ENCODE measurements at places on chromosomes 1 and 21.
A peak's percentile ranks its signal among the peaks of the same experiment; 100 is the strongest.

GRCh38 chr1:34970220-34970735 lies 14.9 kb downstream of the TMEM35B start:
- no peak for DNase-seq

DNA sequence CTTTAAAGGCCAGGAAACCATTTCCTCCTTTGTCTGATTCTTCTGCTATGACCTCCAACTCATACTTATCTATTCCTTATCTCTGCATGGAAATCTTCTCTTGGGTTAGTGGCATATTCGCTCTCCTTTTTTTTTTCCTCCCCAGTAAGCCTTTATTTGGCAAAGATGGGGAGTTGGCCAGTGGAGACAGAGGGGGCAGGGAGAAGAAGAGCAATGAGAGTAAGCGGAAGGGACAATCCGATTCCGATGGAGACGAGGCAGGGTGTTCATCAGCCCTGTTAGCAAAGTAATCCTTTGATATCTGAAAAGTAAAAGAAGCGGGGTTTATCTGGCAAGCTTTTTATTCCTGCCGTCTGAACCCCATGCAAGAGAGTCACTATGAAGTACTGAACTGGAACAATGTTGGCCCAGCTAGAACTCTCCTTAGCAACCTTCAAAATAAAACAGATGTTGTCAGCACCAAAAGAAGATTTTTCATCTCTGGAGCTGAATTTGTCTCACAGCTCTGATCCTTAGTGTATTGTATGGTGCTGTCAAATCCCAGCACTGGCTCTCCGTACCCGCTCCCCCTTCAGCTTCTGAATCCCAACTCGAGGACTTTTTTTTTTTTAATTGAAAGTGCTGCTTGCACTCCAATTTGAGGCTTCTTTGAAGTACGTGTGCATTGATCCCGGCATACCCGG lies 40.9 kb downstream of the PTGFRN start:
- DNase-seq = no peak

GRCh38 chr1:53799141-53799540 lies 39.0 kb downstream of the NDC1 start:
- DNase-seq = peak; percentile 13

DNA sequence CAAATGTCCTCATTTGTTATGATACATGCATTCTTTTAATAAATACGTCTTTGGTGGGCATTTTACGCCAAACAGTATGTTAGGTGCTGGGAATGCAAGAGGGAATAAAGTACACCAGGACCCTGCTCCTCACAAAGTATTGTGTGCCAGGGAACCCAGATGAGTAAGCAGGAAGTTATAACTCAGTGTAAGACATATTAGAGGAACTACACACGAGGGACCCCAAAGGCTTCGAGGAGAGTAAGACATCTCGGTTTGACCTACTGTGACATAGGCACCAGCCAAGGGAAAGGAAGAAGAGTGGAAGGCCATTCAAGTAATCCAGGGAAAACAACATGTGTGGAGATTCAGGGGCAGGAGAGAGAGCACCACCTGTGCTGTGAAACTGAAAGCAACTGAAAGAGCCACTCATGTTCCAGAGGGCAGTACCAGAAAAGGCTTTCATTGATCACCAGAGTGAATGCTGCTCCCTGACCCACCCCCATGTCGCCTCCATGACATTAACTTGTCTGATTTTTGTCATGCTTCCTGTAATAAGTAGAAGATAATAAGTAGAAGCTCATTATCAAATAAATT lies 542.5 kb upstream of the PKN2 start:
- no peak for DNase-seq

DNA sequence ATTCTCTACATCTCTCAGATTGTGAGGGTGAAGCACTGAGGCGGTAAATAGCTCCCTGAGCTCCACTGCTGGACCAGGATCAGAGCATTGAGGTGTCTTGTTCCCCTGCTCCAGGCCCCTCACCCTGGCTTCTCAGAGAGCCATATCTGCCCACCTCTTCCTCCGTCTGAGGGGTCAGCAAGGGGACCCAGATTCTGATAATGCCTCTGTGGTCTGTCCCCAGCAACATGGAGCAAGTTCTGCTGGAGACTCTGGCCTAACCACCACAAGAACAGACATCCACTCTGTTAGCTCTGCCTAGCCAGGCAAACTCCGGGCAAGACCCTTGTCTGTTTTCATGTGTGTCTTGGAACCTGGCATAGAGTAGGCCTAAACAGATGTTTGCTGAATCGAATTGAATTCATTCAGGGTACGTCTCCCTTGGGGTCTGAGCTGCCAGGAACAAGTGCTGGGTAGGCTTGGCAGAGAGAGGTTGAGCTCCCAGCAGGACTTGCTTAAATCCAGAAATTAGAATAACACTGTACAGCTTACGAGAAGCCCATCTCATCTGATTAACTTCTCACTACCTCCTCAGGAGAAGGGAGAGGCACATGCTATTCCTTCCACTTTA lies 2.3 kb downstream of the TRAF5 start:
- DNase-seq = no peak

- DNase-seq = no peak
Observed at GRCh38 chr1:4017636-4018365, 117.7 kb upstream of the C1orf174 start.

DNA sequence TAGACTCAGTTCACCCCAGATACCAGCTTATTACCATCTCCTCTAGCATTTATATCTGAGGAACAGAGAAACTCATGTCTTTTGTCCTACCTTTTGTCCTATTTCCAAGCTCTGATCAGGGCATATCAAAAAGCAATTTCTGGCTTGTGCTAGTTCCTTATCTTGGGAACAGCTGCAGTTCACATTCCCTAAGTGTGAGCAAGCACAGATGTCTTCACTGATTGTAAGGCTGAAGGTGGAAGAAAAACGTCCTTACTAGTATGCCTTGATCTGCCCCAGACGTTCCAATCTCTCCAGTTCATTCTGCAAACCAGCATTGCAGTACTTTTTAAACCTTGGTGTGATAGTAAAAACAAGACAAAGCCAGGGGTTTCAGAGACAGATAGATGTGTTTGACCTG lies 139.8 kb downstream of the NCAM2 start:
- DNase-seq = no peak

Measured in COLO829 (cell line).